ENCODE measurements at places on chromosomes 6 and 20.

DNA sequence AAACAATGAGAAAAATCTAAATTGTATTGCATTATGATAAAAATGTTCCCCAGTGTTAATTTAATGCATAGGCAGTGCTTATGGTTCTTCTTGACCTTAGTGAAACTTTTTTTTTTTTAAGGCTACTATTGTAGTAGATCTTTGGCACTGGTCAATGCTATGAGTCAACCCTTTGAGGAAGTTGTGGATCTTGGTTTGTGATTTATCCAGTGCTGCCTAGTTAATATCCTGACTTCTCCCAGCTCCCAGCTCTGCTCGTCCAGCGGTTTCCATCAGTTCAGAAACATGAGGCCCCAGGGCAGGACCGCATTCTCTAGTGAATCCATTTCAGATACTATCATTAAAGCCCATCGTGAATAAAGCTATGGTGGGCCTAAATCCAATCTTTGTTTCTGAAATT is 364.5 kb upstream of the JARID2 start:
- no peak for DNase-seq

DNA sequence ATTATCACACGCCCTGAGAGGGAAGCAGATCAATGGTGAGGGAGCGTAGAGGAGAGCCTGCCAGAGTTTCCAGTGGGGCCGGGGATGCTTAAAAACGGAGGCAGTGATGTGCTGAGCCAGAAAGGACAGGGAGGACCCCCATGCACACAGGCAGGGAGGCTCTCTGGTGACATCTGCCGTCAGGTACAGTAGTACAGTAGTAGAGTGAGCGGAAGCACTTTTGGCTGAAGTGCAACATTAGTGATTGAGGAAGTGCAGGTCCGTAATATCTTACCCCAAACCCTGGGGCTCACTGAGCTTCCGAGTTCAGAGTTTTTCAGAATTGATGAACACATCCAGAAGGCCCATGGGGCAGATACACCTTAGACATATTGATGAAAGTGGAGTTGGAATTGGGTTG is 42.1 kb downstream of the GFRA4 start:
- no peak for DNase-seq

DNA sequence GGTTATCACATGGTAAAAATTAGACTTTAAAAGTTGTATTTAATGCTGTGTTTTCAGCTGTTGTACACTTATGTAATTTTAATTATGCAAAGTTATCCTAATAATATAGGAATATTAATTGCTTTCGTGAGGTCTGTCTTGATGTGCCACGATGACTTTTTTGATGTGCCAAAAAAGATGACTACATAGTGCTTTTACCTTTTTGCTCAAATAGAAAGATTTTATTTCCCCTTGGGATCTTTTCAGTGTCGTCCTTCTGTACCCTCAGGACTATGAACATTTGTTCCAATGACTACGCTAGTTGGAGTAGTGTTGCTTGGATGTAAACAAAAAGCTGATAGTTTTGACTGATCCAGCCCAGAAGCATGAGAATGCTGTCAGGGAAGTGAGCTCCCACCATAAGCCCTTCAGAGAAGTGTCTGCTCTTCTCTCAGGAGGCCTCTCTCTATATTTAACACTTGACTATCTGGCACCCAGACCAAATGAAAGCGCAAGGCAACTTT is 1.2 kb upstream of the CD164 start:
- no peak for DNase-seq

GRCh38 chr6:148689168-148689567 is 57.7 kb upstream of the UST start:
- DNase-seq, result no peak

DNA sequence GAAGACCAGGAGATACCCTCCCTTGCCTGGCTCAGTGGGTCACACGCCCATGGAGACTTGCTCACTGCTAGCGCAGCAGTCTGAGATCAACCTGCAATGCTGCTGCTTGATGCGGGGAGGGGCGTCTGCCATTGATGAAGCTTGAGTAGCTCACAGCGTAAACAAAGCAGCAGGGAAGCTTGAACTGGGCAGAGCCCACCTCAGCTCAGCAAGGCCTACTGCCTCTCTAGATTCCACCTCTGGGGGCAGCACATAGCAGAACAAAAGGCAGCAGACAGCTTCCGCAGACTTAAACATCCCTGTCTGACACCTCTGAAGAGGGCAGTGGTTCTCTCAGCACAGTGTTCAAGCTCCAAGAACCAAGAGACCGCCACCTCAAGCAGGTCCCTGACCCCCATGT is 271.3 kb downstream of the ESR1 start:
- no peak for DNase-seq

DNA sequence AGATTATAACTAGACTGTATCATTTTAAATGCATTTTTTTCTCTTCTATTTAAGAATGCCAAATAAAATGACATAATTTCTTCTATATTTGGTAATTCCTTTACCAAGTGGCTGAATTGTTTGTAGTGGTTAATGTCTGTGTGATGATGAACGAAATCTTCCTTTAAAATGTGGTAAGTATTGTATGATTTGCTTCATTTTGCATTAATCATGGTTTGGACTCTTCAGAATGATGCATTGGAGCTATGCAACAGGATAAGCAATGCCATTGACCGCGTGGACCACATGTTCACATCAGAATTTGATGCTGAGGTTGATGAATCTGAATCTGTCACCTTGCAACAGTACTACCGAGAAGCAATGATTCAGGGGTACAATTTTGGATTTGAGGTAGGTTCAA is 99.6 kb downstream of the MAP3K4 start:
- DNase-seq, result no peak

Measured in natural killer cell treated with Interleukin-12 subunit alpha and Interleukin-12 subunit beta and Interleukin-15 and Interleukin-18, amount 100 ng/mL, for 72 hours (primary cell).